Activated CD4-positive, CD25-positive, alpha-beta regulatory T cell (primary cell): ENCODE measurements at places on chromosomes 3 and 15.

GRCh38 chr15:42716626-42717025, 20.3 kb downstream of the CDAN1 start:
- DNase-seq, result no peak

- no peak for DNase-seq
Measured at GRCh38 chr3:53023072-53023823, 22.6 kb downstream of the SFMBT1 start.

DNA sequence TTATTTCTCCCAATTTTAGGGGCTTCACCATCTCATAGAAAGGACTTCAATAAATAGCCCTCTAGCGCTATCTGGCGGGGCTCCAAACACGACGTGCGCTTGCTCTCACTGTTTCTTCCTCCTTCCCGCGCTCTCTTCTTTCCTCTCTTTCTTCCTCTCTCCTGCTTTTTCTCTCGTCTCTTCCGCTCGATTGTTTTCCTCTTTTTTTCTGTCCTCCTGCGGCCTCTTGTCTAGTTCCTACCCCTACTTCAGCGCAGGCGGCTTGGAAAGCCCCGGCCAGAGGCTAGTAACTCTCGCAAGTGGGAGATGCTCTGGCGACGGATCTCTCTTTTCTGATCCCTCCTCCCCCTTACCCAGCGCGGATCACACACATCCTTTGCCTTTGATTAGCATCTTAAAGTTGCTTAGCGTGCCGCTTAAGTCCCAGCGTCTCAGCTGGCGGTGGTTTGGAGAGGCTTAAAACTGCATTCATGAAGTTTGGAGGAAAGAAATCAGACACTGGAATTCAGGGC, 6.2 kb upstream of the MEIS2 start:
- no peak for DNase-seq

GRCh38 chr3:81989758-81990157, 228.3 kb upstream of the GBE1 start:
- DNase-seq, result no peak

GRCh38 chr3:13077431-13078162, 4.4 kb upstream of the IQSEC1 start:
- no peak for DNase-seq

DNA sequence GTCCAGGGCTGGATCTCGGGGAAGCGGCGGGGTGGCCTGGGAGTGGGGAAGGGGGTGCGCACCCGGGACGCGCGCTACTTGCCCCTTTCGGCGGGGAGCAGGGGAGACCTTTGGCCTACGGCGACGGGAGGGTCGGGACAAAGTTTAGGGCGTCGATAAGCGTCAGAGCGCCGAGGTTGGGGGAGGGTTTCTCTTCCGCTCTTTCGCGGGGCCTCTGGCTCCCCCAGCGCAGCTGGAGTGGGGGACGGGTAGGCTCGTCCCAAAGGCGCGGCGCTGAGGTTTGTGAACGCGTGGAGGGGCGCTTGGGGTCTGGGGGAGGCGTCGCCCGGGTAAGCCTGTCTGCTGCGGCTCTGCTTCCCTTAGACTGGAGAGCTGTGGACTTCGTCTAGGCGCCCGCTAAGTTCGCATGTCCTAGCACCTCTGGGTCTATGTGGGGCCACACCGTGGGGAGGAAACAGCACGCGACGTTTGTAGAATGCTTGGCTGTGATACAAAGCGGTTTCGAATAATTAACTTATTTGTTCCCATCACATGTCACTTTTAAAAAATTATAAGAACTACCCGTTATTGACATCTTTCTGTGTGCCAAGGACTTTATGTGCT, 527 bp downstream of the B2M start:
- peak; percentile 57 for DNase-seq

DNA sequence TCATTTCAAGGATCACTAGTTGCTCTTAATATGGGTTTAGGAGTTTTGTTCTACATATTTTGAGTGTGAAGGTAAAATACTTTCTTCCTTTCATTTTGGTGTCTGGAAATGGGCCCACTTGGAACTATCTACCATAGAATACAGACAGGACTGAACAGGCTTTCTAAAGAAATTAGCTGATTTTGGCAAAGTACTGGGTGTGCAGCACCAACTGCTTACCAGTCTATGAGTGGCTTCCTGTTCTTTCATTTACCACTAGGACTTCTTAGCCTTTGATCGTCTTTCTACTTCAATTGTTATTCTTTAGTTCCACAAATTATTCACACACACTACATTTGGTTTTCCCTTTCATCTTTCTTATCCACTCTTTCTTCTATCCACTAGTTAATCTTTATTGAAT, 1196.3 kb downstream of the ROBO1 start:
- no peak for DNase-seq

DNA sequence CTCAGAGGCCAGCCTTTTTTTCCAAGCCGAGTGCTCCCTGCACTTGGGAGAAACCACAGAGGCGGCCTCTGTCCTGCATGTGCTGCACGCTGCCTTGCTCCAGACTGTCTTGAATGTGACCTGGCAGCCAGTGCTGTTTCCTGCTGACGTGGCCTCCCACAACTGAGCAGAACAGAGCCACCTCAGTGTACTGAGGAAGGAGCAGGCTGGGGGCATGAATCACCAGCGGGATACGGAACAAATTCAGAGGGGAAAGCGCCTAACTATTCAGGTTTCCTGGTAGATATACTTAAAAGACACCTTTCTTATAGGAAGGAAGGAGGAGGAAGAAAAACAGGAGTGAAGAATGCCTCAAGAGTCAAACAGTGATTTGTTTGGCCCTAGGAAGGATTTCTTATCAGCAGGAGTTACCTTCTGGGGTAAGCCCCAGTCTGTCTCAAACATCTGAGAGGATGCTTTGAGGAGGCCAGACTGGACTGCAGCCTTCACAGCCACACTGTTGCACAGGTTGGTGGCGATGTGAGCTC, 114.0 kb downstream of the FNDC3B start:
- DNase-seq, result no peak

DNA sequence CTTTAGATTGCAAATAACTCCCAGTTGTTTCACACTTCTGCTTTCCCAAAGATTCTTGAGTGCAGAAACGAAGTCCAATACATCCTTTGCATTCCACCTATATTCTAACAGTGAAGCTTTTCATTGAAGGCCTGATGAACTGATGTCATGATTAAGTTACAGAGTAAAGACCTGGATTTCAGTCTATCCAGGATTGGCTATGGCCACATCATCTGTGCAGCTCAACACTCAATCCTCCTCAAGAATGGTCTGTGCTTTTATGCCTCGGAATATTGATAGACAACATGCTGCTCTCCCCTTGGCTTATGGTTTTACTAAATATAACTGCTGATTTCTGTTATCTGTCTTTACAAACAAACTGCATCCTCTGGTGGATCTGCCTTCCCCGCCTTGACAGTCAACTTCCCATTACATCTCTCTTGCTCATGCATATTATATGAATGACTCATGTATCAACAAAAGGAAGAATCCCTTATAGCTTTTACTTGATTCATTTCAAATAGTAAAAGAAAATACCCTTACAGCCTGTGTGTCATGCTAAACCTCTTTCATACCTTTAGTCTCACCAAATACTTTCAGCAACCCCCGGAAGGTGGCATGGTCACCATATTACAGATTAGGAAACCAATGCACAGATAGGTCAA, 59.5 kb downstream of the SCN11A start:
- no peak for DNase-seq

DNA sequence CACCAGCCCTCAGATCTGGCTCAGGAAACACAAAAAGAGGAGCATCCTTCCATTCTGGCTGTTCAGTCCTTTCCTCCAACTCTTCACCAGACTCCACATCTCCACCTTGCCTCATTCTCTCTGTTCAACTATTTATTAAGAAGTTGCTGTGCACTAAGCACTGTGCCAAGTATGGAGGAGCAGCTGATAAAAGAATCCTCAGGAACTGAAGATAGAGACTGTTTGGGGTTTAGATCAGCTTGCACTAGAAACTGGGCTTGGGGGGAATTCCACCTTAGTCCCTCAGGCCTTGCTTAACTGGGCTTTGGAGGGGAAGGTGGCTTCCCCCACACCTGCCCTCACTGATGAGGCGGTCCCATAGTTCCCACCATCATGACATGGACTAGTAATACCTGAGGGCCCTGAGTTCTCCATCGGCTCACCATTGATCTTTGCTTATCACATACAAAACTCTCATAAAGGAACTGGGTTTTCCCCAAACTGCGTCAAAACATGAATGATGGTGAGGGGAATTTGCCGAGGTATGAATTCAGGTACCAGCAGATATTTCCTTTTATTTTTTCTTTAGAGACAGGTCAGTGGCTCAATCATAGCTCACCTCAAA, 1.7 kb upstream of the CCR8 start:
- DNase-seq, result no peak

DNA sequence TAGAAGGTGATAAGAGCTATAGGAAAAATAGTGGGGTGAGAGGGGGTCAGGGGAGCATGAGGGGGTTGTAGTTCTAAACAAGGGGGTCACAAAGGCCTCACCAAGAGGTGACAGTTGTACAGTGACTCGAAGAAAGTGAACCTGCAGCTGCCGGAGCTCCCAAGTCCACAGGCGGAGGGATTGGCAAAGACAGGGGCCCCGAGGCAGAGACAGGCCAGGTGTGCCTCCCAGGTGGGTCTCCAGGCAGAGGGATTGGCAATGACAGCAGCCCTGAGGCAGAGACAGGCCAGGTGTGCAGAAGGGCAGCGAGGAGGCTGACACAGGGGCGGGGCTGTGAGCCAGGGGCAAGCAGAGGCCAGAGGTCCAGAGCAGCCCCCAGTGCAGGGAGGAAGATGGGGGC, 63.7 kb downstream of the DNAJB8 start:
- no peak for DNase-seq

DNA sequence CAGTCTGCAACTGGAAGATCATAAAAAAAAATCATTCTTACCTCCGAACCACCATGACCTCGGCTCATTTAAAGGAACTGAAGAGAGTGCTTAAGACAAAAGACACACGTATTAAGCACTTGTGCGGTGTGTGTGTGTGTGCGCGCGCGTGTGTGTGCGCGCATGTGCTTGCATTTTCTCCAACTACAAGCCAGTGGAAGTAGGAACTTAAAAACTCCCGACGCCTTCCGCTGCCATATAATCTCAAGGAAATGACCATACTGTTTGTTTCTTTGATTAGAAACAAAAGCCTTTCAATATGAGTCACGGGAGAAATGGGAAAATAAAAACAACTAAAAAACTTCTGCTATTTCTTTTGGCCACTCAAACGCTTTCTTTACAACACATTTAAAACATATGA, 32.4 kb downstream of the FRMD4B start:
- DNase-seq, result no peak
